ENCODE measurements at places on chromosomes 7 and 10. TPM values are rescaled to one million over a fixed set of nuclear protein-coding genes. Genes with fewer than 3 reads are reported as not detected.

SPDYE2B gene
- not detected for polyA plus RNA-seq

ANKRD61 gene
- 0.24 TPM for polyA plus RNA-seq

CASP2 gene
- polyA plus RNA-seq, result 23.7 TPM

IKZF1 gene
- 213 TPM for polyA plus RNA-seq

NANOS1 gene
- polyA plus RNA-seq, result not detected

ODAD2 gene
- not detected for polyA plus RNA-seq

MCM10 gene
- not detected for polyA plus RNA-seq

DGKB gene
- polyA plus RNA-seq, result not detected

DDIT4 gene
- 79.9 TPM for polyA plus RNA-seq

RNLS gene
- 6.8 TPM for polyA plus RNA-seq

FASTK gene
- 55.4 TPM for polyA plus RNA-seq

ANXA8 gene
- polyA plus RNA-seq, result not detected

VCL gene
- 44.2 TPM for polyA plus RNA-seq

AKR1C3 gene
- 1.6 TPM for polyA plus RNA-seq

GPR158 gene
- not detected for polyA plus RNA-seq

ICA1 gene
- polyA plus RNA-seq, result 0.25 TPM

IL15RA gene
- 6.4 TPM for polyA plus RNA-seq

KAT6B gene
- polyA plus RNA-seq, result 27.1 TPM

ANTXRL gene
- not detected for polyA plus RNA-seq

ADAM12 gene
- polyA plus RNA-seq, result not detected

TRIM50 gene
- polyA plus RNA-seq, result not detected

CDC14C gene
- not detected for polyA plus RNA-seq

PILRA gene
- polyA plus RNA-seq, result 2.3 TPM

PNLIP gene
- not detected for polyA plus RNA-seq

HUS1 gene
- polyA plus RNA-seq, result 38.3 TPM

HMX3 gene
- polyA plus RNA-seq, result not detected

FAM24B gene
- 10.5 TPM for polyA plus RNA-seq

SFRP5 gene
- polyA plus RNA-seq, result not detected

NPY4R2 gene
- not detected for polyA plus RNA-seq

ZNF467 gene
- not detected for polyA plus RNA-seq

TUBAL3 gene
- not detected for polyA plus RNA-seq

MLXIPL gene
- polyA plus RNA-seq, result not detected

KCNMA1 gene
- polyA plus RNA-seq, result 5.5 TPM

SLC26A3 gene
- not detected for polyA plus RNA-seq

All from IgD-negative memory B cell (primary cell).